ENCODE measurements at places on chromosomes 7 and 10. TPM values are rescaled to one million over a fixed set of nuclear protein-coding genes. Genes with fewer than 3 reads are reported as not detected.

- H3K4me1 ChIP-seq, result no peaks in the 10 kb centered on the region
- no peak for DNase-seq
- no peaks in the 10 kb centered on the region for H3K27me3 ChIP-seq
Observed at GRCh38 chr10:22752272-22752889, 38.0 kb upstream of the PIP4K2A start.

GRCh38 chr7:156652886-156653568 lies 12.5 kb downstream of the RNF32 start:
- no peak overlapping the region for H3K27ac ChIP-seq
- no peak overlapping the region for H3K4me3 ChIP-seq
- H3K4me1 ChIP-seq, result peaks cover 4% of the 10 kb centered on the region
- no peaks in the 10 kb centered on the region for H3K27me3 ChIP-seq

- no peaks in the 10 kb centered on the region for H3K27me3 ChIP-seq
- H3K36me3 ChIP-seq, result no peaks in the 10 kb centered on the region
- H3K27ac ChIP-seq, result no peak overlapping the region
- DNase-seq, result no peak
Observed at GRCh38 chr10:23521735-23522134, 82.9 kb downstream of the OTUD1 start.

- peaks cover 5% of the 10 kb centered on the region for H3K36me3 ChIP-seq
- H3K27ac ChIP-seq, result peak overlapping the region; percentile 73
- peak; percentile 60 for DNase-seq
- no peak overlapping the region for H3K4me3 ChIP-seq
Observed at GRCh38 chr10:80413271-80413996, 5.1 kb downstream of the PRXL2A start.

DNA sequence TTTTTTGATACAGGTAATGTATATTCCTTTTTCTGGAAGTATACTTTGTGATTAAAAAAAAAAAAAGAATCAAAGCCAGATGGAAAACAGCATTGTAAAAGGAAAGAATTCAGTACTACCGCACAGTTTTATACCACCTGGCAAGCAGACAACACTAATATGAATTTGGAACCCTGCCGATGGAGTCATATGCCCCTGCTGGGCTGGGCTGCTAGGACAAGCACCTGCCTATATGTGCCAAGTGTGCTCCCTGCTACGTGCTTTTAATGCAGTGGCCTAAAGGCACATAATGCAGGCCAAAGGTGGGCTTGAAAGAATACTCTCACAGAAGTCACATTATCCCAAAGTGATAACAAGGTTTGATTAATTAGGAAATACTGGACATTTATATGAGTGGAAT lies 29.8 kb upstream of the WAC start:
- no peaks in the 10 kb centered on the region for H3K36me3 ChIP-seq
- no peak overlapping the region for H3K4me3 ChIP-seq
- H3K4me1 ChIP-seq, result no peaks in the 10 kb centered on the region

- H3K27ac ChIP-seq, result no peak overlapping the region
- H3K27me3 ChIP-seq, result no peaks in the 10 kb centered on the region
- no peaks in the 10 kb centered on the region for H3K4me1 ChIP-seq
- no peaks in the 10 kb centered on the region for H3K36me3 ChIP-seq
- no peak overlapping the region for H3K4me3 ChIP-seq
Observed at GRCh38 chr7:17042211-17042610, 160.4 kb upstream of the AGR3 start.

DNA sequence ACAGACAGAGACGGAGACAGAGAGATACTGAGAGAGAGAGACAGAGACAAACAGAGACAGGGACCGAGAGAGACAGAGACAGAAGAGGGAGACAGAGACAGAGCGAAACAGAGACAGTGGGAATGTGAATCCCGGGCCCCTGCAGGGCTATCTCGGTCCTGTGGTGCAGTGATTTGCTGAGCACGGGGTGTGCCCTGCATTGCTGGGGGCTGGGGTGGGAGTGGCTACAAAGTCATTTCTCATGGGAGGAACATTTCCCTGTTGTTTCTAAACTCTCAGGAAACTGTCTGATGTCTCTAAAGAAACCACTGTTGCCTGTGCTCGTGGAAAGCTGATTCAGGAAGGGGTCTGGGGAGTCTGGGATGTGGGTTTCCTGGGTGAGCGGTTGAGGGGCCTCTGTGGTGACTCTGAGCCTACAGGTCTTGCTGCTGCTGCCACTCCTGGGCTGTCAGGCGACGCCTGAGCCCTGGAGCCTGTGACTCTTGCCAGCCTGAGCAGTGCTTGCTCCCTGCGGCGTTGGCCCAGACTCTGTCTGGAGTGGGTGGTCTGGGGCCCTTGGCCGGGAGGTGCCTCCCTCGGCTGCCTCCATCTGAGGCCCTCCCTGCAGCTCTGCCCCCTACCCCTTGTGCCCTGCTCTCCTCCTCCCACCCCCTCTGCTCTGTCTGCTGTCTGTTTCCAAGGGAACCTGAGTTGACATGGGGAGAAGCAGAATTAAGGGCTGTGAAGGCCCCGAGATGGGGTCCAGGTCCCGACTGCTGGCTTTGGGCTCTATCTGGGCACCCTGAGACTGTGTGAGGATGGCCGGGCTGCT lies 292.0 kb downstream of the WDR37 start:
- H3K4me3 ChIP-seq, result no peak overlapping the region
- H3K4me1 ChIP-seq, result peaks cover 10% of the 10 kb centered on the region
- H3K36me3 ChIP-seq, result peaks cover 3% of the 10 kb centered on the region
- no peaks in the 10 kb centered on the region for H3K27me3 ChIP-seq
- no peak for DNase-seq

DNA sequence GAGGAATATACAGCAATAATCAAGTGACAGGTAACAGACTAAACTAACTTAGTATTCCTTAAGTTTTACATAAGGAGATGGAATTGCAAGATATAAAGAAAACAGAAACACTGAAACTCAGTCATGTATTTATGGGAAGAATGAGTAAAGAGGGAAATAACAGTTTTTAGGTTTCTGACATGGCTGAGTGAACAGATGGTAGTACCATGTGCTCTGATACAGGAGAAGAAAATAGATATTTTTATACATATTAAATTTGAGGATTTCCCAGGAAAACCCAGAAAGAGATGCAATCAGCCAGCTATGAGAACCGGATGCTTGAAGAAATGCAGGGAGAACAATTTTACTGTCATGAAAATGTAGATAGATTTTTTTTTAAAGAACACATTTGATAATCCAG lies 669.5 kb upstream of the GRM3 start:
- H3K36me3 ChIP-seq, result no peaks in the 10 kb centered on the region
- H3K4me1 ChIP-seq, result no peaks in the 10 kb centered on the region

DNA sequence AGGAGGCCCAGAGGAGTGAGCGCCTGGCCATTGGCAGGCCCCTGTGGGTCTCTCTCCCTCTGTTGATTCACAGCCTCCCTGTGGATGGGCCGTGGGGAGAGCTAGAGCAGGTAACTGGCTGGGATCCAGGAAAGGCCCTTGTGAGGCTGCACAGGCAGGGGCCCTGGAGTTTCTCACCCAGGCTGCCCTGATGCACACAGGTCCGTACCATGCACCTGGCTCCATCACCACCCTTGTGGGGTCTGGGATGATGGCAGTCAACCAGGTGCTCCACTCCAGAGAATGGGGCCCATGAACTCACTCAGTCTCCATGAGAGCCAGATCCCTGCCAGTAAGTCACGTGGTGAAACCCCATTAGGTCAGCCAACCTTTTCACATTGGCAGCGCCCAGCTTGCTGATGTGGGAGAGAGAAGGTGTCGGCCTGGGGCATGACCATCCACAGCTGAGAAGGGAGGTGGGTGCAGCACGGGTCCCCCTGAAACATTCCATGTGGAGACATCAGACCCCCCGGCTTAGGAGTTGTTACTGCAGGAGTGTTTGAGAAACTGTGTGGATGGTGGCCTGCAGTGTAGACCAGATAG lies 320.8 kb downstream of the ADARB2 start:
- peaks cover 3% of the 10 kb centered on the region for H3K27me3 ChIP-seq
- DNase-seq, result no peak
- H3K4me1 ChIP-seq, result peaks cover 11% of the 10 kb centered on the region
- no peak overlapping the region for H3K4me3 ChIP-seq
- H3K36me3 ChIP-seq, result no peaks in the 10 kb centered on the region

- DNase-seq, result peak; percentile 7
- H3K36me3 ChIP-seq, result no peaks in the 10 kb centered on the region
- peaks cover 4% of the 10 kb centered on the region for H3K4me1 ChIP-seq
- H3K4me3 ChIP-seq, result no peak overlapping the region
- H3K27me3 ChIP-seq, result no peaks in the 10 kb centered on the region
- no peak overlapping the region for H3K27ac ChIP-seq
Observed at GRCh38 chr10:82737549-82737948, 862.6 kb downstream of the NRG3 start.

DNA sequence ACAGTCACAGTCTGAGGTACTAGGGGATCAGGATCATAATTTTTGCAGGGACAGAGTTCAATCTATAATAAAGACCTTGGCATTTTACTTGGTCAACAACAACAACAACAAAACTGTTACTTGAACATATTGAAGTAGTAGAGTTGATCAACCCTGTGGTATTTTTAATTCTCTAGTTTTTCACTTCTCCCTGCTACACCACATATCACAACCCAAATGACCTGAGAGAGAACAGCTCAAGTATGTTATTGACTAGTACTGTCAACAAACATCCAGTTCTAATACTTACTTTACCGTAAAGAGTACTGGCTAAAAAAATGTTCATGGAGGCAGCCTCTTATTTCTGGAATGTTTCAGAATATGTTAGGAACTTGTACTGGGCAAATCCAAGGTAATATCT lies 90.5 kb upstream of the FAM3C start:
- no peak for DNase-seq
- no peaks in the 10 kb centered on the region for H3K27me3 ChIP-seq

GRCh38 chr7:34612661-34613060 lies 45.4 kb upstream of the NPSR1 start:
- peak; percentile 17 for DNase-seq
- H3K27ac ChIP-seq, result no peak overlapping the region
- H3K4me3 ChIP-seq, result no peak overlapping the region
- no peaks in the 10 kb centered on the region for H3K36me3 ChIP-seq
- no peaks in the 10 kb centered on the region for H3K4me1 ChIP-seq
- H3K27me3 ChIP-seq, result no peaks in the 10 kb centered on the region

GRCh38 chr10:125011926-125012705 lies 70.2 kb downstream of the ZRANB1 start:
- H3K27me3 ChIP-seq, result no peaks in the 10 kb centered on the region
- peaks cover 83% of the 10 kb centered on the region for H3K4me1 ChIP-seq
- H3K4me3 ChIP-seq, result no peak overlapping the region
- no peak overlapping the region for H3K27ac ChIP-seq

- no peak overlapping the region for H3K27ac ChIP-seq
- H3K4me1 ChIP-seq, result no peaks in the 10 kb centered on the region
- DNase-seq, result peak; percentile 28
- H3K27me3 ChIP-seq, result no peaks in the 10 kb centered on the region
- H3K4me3 ChIP-seq, result no peak overlapping the region
- H3K36me3 ChIP-seq, result no peaks in the 10 kb centered on the region
Observed at GRCh38 chr10:60426425-60426824, 36.8 kb upstream of the ANK3 start.

DNA sequence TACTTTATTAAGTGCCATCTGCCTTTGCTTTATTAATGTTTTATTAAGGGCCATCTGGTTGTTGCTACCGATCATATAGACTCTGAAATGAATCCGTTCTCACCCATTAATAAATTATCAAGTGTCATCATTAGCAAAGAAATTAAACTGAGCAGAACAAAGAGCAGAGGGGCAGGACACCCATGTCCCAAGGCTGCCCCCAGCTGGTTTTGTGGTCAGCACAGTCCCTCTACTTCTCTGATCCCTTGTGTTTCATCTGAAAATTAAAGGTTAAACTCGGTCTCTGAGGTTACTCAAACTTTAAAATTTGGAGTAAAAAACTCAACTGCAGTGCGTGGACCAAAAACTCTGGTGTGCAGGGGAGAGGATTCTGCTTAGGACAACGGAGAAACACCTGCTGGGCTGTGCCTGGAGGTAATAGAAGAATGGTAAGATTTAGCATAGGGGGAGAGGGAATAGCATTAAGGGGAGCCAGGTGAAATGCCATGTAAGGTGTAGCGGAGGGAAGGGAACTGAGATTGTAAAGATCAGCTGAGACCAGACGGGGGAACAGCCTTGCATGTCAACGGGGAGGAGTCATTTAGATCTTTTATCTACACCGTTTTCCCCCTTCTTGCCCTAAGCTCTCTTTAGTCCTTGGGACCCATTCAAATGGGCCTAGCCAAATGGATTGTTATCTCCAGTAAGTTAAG lies 10.8 kb upstream of the GSDME start:
- H3K36me3 ChIP-seq, result no peaks in the 10 kb centered on the region
- H3K4me1 ChIP-seq, result no peaks in the 10 kb centered on the region
- H3K27ac ChIP-seq, result no peak overlapping the region
- no peak for DNase-seq
- H3K27me3 ChIP-seq, result no peaks in the 10 kb centered on the region
- no peak overlapping the region for H3K4me3 ChIP-seq

- H3K27ac ChIP-seq, result no peak overlapping the region
- H3K27me3 ChIP-seq, result no peaks in the 10 kb centered on the region
- no peak overlapping the region for H3K4me3 ChIP-seq
- DNase-seq, result no peak
Observed at GRCh38 chr7:35623381-35623780, 71.6 kb downstream of the HERPUD2 start.

DNA sequence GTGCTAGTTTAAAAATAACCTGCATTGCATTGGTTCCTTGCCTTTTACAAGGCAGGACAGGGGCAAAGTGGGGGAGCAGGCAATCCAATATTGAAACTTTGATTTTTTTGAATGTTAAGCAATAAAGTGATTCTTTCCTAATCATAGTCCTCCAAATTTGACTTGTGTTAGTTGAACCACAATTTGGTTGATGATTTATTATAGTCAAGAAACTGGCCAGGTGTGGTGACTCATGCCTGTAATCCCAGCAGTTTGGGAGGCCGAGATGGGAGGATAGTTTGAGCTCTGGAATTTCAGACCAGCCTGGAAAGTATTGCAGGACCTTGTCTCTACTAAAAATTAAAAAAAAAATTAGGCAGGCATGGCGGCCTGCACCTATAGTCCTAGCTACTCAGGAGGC lies 27.9 kb upstream of the ABLIM1 start:
- peaks cover 25% of the 10 kb centered on the region for H3K4me1 ChIP-seq
- no peaks in the 10 kb centered on the region for H3K27me3 ChIP-seq
- no peak for DNase-seq
- no peak overlapping the region for H3K27ac ChIP-seq
- no peak overlapping the region for H3K4me3 ChIP-seq

Gene CASP2
- 14.2 TPM for total RNA-seq

Gene SCART1
- 1.7 TPM for total RNA-seq

Gene RASSF4
- 33.5 TPM for total RNA-seq

Gene CAV1
- 71.0 TPM for total RNA-seq

Gene EBF3
- 83.1 TPM for total RNA-seq

Gene OR6B1
- not detected for total RNA-seq

Gene FANK1
- 3.7 TPM for total RNA-seq

Gene PRPS1L1
- total RNA-seq, result not detected

Gene MGAM2
- 0.10 TPM for total RNA-seq

Gene LCOR
- total RNA-seq, result 59.8 TPM

Gene C7orf33
- not detected for total RNA-seq

Gene ACHE
- 14.7 TPM for total RNA-seq

Gene SSC4D
- total RNA-seq, result 1.9 TPM

Gene H2BK1
- not detected for total RNA-seq

Gene GGCT
- 35.9 TPM for total RNA-seq

Gene PLA2G12B
- not detected for total RNA-seq

Gene ASZ1
- not detected for total RNA-seq

Measured in spinal cord (tissue), 10 donors.